ENCODE measurements at places on chromosomes 12 and 14.
A peak's percentile ranks its signal among the peaks of the same experiment; 100 is the strongest.

DNA sequence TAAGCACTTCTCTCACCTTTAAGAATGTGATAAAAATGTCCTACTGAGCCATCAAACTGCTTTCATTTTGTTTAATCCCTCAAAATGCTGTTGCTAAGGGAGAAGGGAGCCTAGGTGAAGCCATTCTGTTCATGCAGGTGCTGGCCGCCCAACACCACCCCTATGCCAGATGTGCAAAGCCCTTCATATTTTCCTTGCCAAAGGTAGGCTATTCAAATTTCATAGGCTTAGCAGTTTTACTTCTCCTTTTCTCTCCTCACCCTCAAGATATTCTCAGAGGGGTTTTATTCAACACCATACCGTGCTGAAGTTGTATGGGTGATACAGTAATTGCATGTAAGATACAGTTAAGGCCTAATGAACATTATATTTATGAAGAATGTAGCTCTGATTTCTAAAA, 461.7 kb downstream of the GXYLT1 start:
- DNase-seq, result no peak

DNA sequence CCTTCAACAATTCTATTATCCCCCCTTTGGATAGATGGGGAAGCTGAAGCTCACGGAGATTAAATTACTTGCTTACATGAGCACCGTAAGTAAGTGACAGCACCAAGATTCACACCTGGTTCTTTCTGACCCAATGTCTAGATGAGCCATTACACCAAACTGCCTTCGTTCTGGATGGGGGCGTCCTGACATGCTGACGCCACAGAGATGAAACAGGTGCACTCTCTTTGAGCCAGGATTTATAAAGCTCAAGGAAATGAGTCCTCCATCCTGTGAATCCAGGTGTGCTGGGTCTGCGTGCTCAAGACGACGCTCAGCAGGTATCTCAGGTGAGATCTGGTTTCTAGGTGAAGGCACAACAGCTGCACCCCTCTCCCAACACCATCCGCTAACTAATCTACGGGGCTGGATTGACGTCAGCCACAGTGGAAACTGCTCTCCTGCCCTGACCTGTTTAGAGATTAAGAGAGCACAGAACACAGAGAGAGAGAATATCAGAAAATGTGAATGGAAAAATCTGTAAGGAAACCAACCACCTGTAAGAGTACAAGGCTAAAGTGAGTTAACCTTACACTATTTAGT, 61.6 kb downstream of the KSR2 start:
- DNase-seq, result peak; percentile 37

GRCh38 chr12:53044896-53045695, 4.8 kb upstream of the TNS2 start:
- DNase-seq, result no peak

GRCh38 chr12:94769776-94770759, 119.7 kb upstream of the TMCC3 start:
- DNase-seq, result no peak

GRCh38 chr14:32017587-32017986, 59.5 kb upstream of the ARHGAP5 start:
- DNase-seq, result no peak

DNA sequence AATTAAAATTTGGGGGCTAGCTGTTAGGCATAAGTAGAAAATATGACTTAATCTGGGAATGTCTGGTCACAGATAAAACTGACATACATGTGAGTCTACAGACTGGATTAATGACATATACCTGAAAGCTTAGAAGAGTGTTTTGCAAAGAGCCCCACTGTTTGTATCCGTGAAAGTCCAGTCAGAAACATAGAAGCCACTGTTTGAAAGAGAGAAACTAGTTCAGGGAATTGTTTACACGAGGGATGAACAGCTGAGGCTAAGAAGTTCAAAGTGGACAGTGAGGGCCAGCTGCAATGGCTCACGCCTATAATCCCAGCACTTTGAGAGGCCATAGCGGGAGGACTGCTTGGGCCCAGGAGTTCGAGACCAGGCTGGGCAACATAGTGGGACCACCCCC, 36.2 kb upstream of the SGPP1 start:
- no peak for DNase-seq

DNA sequence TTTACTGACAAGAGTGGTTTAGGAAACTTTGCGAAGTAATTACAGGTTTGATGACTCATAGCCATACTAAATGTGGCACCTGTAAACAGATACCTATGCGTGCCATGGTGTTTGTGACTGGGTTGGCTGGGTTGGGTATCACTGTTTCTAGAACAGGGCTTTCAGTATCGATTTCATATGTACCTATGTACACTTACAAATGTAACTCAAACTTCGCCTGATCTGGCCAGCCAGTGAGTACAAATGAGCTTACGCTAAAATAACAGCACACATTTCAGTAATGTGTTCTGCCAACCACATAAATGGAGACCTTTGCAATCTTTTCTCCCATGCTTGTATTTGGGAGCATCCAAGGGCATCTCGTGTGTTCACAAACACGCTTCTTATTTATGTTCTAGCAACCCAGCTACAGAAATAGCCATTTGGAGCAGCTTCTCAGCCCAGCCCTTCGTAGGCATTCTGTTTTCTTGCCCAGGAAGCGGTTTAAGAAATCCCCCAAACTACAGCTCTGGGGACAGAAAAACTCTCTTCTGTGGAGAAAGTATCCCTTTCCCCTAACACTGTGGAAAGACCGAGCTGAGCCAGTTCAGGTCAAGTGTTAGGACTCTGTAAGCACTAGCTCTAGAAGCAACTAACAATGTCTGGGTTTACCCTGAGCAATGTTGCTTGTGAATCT, 42.3 kb upstream of the MDM1 start:
- no peak for DNase-seq

DNA sequence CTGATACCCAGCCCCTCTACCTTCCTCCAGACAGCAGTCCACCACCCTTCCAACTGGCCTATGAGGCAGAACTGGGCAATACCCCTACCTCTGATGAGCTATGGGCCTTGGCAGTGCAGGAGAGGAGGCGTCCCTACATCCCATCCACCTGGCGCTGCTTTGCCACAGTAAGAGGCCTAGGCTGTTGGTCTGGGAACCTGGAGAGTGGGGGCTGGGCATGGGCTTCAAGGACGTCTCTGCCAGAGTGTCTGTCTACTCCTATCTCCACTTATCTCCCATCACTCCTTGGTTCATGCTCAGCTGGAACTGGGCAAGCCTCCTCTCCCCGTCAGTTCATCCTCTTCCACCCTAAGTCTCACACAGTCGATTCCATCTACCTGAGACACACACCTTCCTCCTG, 6.5 kb downstream of the AMHR2 start:
- no peak for DNase-seq

DNA sequence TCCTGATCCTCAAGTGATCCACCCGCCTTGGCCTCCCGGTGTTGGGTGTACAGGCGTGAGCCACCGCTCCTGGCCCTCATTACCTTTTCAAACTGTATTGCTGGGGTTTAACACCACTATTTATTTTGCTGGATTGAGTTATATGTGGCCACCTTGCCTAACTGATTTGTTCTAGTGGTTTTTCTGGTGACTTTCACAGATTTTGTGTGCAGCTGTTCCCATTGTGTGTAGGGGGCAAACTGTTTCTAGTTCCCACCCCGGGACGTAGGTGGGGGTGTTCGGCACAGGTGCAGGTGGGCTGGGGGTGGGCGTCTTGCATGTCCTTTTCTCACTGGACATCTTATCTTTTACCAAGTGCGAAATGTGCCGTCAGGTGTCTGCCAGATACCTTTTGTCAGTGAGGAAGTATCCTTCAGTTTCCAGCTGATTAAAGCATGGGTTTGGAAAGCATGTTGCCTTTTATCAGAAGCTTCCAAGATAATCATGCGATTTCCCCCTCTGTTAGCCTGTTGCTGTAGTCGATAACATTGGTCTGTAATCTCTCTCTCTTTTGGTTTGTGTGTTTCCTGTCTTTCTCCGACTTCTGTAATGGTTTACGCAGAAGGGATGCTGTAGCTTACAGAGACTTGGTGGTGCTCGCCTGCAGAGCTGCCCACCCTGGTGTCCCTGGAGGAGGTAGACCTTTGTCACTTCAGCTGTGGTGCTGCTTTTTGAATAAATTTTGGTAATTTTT, 33.6 kb downstream of the AACS start:
- no peak for DNase-seq

DNA sequence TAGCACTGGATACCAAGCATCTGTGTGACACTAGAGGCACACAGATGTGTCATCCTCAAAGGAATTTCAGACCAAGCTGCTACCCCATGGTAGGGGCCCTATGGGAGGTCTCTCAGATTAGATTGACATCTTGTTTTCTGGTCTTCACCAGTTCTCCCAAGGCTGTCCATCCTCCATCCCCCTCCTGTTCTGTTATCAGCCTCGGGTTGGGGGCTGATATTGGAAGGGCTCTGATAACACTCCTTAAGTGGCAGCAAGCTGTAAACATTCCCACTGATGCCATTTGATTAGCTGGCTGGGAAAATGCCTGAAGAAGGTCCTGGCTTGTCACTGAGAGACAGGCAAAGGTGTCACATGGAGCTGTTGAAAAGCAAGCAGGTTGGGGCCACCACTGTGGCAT, 185.9 kb upstream of the RBM19 start:
- DNase-seq, result no peak

DNA sequence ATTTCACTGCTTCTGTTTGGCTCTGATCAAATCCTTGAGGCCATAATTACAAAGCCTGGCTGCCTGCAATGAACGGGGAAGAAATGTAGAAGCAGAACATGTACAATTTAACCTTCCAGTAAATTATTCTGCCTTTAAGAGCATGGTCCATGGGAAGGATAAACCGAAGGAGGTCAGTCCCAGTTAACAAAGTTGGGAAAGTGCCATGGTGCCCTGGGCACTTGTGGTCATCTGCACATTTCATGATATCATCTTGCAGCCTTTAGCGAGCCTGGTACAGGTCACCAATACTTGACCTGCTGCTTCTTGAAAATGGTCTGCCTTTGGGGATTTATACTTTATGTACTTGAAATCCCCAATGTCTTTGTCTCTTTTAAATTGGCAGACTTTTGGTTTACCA, 175.9 kb upstream of the KITLG start:
- no peak for DNase-seq

- peak; percentile 89 for DNase-seq
Measured at GRCh38 chr14:55051423-55052268, at the start of gene MAPK1IP1L. Gene MAPK1IP1L, plus strand, starts transcription at chr14:55051647. Its CDS starts 10,037 bp downstream, at chr14:55061684.

DNA sequence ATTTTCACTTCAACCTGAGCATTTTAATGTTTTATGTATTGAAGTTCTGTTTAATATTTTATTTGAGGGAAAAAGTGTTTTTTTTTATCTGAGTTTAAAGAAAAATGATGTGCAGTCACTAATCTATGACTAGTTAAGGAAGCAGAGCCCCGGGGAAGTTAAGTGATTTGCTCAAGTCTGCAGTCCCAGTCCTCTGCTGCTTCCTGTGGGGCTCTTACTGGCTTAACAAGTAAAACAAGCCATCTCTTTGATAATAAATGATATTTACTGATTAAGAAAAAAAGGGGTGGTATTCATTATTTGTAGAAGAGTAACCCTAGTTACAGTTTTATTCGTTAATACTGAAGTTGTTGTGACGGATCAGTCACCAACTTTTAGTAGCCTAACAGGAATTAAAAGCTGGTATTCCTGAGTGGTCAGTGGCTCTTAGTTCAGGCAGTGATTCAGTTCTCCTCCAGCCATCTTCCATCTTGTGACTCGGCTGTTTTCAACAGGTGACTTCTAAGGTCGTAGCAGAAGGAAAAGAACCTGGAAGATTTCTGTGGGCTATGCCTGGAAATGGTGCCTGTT, 21.7 kb downstream of the BICDL1 start:
- DNase-seq, result no peak

DNA sequence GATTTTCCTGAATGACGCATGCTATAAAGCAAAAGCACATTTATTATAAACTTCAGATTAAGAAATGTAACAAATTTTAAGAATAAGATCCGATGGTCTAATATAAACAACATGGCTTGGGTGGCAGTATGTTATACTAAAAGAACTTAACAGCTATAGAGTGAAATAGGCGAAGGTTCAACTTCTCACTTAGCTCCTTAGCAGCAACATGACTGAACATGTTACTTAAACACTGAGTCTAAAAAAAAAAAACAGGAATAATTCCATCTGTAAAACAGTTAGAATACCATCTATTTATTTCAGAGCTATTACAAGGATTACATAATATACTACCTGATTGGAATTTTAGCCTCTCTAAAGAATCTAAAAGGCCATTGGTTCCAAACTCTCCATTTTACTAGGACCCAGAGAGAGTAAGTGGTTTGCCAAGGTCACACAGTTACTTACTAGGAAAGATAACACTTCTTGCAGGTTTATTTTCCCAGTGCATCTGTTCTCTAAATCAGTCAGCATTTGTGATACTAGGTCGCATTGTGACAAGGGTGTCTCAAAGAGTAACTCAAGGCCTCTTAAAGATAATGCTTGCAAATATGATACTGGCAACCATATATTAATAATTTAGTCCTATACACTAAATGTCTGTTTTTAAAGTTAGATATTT, 14.8 kb downstream of the OSBPL8 start:
- DNase-seq, result no peak

DNA sequence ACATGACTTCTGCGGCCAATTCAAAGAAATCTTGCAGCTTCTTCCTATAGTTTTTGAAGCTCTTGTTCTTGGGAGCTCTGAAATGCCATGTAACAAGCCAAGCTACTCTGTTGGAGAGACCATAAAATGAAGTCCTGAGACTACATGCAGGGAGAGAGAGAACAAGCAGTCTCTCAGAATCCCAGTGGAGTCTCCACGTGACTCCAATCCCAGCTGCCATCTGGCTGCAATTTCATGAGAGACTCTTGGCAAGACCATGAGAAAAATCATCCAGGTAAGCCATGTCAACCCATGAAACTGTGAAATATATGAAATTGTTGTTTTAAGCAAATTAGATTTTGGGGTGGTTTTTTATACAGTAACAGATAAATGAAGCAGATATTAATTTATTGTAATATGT, 54.4 kb downstream of the KLRG1 start:
- DNase-seq, result no peak

All from NCI-H1105 (cell line).